Stimulated activated CD4-positive, alpha-beta T cell treated with anti-CD3 and anti-CD28 coated beads, Interleukin-1b, Interleukin-23, amount 100 ng/mL, for 24 hours (primary cell): ENCODE measurements at places on chromosomes 1 and 21.

- DNase-seq: no peak
Observed at GRCh38 chr1:101769520-101769919, 227.2 kb downstream of the OLFM3 start.

DNA sequence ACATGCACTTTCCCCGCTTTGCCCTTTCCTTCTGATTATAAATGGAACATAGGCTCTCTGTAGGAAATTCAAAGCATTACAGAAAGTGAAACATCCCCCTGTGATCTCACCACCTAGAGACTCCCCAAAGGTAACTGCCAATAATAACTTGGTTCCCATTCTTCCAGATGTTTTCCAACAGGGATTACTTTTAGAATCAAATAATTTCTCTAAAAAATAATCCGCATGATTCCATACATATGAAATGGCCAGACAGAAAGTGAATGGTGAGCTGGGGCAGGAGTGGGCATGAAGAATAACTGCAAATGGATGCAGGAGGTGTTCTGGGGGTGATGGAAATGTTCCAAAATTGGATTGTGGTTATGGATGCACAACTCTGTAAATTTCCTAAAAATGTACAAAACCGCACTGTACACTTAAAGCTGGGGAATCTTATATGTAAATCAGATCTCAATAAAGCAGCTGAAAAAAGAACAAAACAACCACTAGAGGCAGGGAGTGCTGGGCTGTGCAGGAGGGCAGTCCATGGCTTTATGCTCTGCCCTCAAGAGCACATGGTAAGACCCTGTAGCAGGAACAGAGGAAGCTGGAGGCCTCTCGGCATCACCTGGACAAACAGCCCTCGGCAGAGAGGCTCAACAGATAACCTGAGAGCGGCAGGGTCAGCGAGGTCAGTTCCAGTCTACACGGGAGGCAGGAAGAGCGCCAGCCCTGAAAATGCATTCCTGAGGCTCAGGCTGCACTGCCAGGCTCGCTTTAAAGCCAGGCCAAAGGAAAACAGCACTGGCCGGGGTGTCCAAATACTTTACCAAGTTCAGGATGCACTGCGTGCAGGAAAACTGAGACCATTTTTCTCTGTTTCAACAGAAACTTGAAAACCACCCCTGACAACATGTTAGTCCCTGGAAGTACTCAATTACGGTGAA, 39.7 kb downstream of the CAPZB start:
- no peak for DNase-seq

DNA sequence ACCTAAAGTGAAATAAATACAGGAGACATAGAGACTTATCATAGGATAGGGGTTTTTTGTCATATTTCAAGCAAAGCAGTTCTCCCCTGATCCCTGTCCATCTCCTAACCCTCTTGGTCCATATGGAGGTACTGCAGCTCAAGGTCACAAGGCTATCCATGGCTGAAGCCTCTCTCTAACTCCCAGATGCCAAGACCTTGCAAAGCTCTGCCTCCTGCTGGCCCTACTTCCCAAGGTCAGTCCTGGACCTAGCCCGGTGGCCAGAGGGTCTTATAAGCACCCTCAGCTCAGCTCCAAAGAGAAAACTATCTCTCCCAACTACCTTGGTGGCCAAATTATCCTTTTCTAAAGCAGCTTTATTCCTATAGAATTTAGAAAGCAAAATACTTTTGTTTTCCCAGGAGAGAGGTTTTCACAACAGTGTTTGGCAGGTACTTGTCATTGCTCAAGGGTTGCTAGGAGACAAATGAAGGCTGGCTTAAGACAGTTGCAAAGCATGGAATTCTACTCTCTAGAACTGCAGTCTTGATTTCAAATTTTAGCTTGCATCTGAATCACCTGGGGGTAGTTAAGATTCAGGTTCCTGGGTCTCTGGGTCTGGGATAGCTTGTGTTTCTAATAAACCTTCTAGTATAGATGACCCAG, 121.5 kb downstream of the XCL2 start:
- DNase-seq: no peak

DNA sequence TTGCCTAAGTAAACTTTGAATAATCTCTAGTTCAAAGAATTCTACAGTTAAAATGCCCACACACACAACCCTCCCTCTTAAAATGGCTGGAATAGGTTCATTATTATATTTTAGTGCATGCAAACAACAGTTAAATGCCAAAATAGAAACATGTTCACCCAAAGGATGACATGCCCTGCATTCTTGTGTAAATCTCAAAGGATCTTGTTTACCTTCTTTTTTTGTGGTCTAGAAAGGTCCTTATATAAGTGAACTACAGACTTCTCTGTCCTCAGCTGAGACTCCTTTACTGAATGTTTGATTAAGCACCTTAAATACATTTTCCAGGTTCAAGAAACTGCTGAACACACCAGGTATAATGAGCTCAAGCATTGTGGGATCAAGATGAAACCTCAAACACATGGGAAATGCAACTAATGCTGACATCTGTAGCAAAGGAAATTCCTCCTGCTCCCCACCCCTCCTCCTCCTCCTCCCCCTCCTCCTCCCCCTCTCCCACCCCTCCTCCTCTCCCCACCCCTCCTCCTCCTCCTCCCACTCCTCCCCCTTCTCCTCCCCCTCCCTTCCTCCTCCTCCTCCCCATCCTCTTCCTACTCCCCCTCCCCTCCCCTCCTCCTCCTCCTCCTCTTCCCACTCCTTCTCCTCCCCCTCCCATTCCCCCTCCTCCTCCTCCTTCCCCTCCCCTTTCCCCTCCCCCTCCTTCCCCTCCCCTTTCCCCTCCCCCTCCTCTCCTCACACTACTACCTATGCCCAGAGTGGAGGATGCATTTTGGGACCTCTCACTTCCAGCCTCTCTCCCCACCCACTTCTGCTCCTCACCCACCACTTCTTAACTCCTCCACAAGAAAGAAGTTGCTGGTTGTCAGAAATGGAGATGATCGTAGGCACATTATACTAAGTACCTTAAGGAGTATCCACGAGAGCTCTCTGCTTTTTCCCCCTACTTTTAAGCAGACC, 233.9 kb downstream of the MRPL39 start:
- no peak for DNase-seq

- DNase-seq: no peak
Observed at GRCh38 chr1:198543670-198544260, 3.3 kb upstream of the ATP6V1G3 start.

GRCh38 chr1:1208713-1209433, 2.5 kb upstream of the TNFRSF18 start:
- no peak for DNase-seq

- DNase-seq: no peak
Observed at GRCh38 chr1:169070547-169070946, 35.9 kb upstream of the ATP1B1 start.

DNA sequence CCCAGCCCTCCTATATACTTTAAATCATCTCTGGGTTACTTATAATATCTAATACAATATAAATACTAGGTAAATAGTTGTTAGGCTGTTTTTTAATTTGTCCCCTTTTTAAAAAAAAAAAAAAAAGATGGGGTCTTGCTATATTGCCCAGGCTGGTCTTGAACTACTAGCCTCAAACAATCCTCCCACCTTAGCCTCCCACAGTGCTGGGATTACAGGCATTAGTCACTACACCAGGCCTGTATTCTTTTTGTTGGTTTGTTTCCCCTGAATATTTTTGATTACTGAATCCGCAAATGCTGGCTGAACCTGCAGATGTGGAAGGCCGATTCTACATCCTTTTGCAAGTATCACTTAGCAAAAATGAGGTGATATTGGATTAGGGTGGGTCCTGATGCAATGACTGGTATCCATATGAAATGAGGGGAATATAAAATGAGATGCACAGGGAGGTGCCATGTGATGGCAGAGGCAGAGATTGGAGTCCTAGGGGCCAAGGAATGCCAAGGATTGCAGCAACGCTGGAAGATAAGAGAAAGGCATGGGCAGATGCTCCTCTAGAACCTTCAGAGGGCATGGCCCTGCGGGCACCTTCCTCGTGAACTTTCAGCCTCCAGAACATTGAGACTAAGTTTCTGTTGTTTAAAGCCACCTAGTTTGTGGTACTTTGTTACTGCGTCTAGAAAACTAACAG, 58.8 kb downstream of the SSBP3 start:
- DNase-seq: no peak

GRCh38 chr1:245345191-245345884, 190.6 kb downstream of the KIF26B start:
- DNase-seq: no peak

- no peak for DNase-seq
Observed at GRCh38 chr1:164693564-164694359, 134.8 kb downstream of the PBX1 start.

GRCh38 chr1:170692866-170693575, 29.1 kb downstream of the PRRX1 start:
- no peak for DNase-seq

GRCh38 chr1:209989525-209989924, 51.5 kb downstream of the SYT14 start:
- no peak for DNase-seq

DNA sequence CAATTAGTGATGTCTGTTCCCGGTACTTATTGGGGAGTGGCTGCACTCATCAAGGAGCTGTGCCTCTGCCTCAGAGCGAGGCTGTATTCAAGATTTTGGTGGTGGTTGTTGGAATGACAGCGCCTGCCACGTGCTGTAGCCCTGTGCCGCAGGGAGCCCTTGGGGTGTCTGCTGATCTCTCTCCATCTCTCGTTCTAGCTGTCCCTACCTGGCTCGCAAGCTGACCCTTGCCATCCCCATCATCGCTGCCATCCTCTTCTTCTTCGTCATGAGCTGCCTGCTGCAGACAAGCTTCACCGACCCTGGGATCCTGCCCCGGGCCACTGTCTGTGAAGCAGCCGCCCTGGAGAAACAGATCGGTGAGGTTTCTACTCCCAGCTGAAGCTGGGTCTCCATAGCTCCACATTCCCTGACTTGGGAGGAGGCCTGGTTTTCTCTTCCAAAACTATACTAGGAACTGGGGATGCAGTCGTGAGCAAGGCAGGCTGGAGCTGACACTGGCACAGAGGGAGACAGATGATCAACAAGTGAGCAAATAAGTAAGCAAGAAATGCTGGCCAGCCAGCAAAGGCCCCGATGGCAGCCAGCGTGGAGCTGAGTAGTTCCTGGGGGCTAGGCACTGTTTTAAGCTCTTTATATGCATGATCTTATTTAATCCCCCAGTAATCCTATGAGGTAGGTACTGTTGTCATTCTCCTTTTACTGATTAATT, 5.9 kb downstream of the ZDHHC18 start:
- DNase-seq: no peak

- no peak for DNase-seq
Observed at GRCh38 chr1:226646026-226646869, 92.8 kb downstream of the ITPKB start.

DNA sequence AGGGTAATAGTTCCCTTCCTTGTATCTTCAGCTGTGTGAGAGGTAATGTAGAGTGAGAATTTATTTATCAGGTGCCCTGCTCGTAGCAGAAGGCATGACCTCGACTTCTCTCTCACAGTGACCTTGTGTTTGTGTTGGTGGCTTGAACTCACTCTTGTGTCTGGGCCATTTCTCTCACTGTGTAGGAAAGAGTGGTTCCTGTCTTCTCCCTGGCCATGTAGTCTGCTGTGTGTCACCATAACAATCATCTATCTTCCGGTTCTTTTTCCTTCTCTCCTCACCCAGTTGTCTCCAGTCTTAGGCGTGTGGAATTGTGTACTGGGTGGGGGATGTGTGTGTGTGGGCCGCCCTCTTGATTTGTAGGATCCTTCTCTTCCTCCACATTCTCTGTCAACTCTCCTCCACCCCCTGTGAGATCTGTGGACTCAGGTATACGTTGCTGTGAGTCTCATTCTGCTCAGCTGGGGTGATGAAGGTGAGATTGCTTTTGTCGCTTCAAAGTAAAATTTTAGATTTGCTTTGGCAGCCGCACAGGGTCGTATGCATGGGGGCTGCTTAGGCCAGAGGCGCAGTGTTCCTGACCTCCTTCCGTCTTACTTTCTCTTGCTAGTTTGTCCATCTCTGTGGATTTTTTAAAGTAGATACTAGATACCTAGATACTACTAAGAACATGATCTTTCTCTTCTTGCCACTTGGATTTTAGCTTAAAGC, 31.6 kb downstream of the MAPKAPK2 start:
- DNase-seq: no peak

DNA sequence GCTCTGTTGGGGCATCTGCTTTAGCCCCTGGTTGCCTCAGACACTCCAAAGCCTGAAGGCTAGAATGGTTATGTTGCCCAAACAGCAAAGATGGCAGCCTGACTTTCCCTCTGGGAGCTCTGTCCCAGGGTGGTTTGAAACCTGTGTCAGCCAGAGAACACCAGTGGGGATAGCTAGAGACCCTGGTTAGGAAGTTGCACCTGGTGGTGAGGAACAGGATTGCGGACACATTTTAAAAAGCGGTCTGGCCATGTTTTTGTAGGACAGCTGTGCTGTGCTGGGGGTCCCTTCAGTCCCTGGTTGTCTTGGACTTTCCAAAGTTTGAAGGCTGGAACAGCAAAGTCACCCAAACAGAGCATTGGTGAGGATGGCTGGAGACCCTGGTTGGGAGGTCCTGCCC, 87.8 kb downstream of the DNM3 start:
- DNase-seq: no peak

- DNase-seq: peak; percentile 66
Observed at GRCh38 chr1:150561254-150561973, 12.2 kb downstream of the ADAMTSL4 start.

DNA sequence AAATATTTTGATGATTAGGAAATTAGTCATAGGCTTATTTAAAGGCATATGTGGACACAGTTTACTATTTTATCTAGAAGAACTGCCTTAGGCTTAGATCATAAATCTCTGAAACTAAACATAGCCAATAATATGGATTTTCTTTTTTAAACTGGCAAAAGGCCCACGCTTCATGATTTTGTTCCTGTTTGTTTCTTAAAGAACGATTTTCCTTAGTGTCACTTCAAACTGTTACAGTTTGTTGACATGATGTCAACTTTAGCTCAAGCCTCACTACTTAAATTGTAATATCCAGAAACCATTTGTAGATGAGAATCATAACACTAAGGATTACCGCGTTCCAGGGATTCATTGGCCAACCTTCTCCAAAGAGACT, 322.6 kb downstream of the HHIPL2 start:
- no peak for DNase-seq

GRCh38 chr1:90340606-90341005, 345.7 kb downstream of the ZNF326 start:
- no peak for DNase-seq

DNA sequence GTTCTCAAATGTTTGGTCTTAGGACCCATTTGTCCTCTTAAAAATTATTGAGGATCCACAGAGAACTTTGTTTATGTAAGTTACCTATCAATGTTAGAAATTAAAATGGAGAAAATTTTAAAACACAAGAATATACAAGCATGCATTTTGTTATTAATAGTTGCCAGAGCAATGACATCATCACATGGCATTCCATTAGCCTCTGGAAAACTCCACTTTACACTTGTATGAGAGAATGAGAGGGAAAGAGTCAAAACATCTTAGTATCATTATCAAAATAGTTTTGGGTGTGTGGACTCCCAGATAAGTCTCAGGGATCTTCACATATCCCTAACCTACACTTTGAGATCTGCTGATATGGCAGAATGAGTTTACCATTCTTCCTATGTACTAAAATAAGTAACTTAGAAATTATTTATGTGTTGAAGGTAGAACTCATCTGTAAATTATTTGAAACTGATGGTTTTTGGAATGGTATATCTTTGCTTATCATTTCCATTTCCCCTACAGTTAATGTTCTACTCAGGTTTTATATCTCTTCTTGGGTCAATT, 48.8 kb downstream of the RNF220 start:
- DNase-seq: no peak
